Pancreas (tissue), 10 donors: ENCODE measurements at places on chromosomes 5 and 9. TPM values are rescaled to one million over a fixed set of nuclear protein-coding genes. Genes with fewer than 3 reads are reported as not detected.
A peak's percentile ranks its signal among the peaks of the same experiment; 100 is the strongest.

Gene GRIA1
- 0.05 TPM for polyA plus RNA-seq

- H3K27ac ChIP-seq: no peak overlapping the region
- no peak overlapping the region for H3K4me3 ChIP-seq
- no peaks in the 10 kb centered on the region for H3K4me1 ChIP-seq
- no peaks in the 10 kb centered on the region for H3K36me3 ChIP-seq
Measured at GRCh38 chr9:12993466-12993865, 218.6 kb downstream of the LURAP1L start.

DNA sequence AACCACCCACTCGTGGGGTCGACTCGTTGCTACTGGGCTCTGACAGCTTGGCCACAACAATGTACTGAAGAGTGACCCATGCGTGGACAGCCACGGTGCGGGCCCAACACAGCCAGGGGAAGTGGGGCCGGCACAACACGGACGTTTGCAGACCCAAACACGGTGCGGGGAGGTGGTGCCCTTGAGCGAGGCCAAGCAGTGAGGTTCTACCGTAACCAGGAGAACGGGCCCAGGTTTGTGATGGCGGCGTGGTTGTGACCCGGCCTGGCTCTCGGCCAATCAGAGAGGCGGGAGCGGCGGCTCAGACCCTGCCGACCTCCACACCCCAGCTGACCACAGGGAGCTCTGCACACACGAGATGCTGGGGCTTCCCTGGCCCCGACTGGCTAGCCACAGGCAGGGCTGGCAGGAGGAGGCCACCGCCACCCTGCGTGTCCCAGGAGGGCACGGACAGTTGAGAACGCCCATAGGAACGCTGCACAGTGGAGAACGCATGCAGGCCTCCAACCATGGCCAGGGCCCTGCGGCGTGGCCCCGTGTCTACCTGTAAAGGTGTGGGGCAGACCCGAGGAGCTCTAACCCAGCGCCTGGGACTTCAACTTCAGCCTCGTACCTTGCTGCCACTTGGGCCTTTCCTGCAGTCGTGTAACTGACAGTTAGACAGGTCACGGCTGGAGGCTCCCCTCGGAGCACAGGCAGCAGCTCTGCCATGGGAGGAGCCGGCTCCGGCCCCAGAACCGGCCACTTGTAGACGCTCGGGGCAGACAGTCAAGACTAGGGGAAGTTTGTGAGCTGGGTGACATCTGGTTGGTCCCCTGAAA, 13.7 kb downstream of the BRD3 start:
- peaks cover 50% of the 10 kb centered on the region for H3K4me1 ChIP-seq
- peak; percentile 52 for DNase-seq
- peak overlapping the region; percentile 80 for H3K27ac ChIP-seq
- H3K27me3 ChIP-seq: no peaks in the 10 kb centered on the region
- peaks cover 3% of the 10 kb centered on the region for H3K36me3 ChIP-seq

DNA sequence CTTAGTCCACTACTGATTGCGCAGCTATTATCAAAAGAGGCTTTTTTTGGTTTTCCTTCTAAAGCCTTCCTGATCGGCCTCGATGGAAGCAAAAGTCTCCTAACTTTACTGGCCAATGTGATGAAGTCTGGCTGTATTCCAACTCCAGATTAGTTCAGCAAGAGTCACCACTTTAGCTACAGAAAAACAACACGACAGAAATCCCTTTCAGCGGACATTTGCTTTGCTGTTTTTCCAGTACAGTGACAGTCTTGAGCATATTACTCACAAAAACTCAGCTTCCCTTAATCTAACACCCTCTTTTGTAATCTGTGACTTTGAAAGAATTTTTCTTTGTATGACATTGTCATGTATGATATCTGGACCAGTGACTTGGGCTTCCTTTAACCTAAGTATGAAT, 95.7 kb downstream of the HOMER1 start:
- no peak overlapping the region for H3K27ac ChIP-seq
- H3K36me3 ChIP-seq: no peaks in the 10 kb centered on the region
- H3K4me1 ChIP-seq: no peaks in the 10 kb centered on the region
- H3K4me3 ChIP-seq: no peak overlapping the region
- DNase-seq: no peak

Gene SPATA31A3
- polyA plus RNA-seq: not detected
